ENCODE measurements at places on chromosomes 6 and 20. TPM values are rescaled to one million over a fixed set of nuclear protein-coding genes. Genes with fewer than 3 reads are reported as not detected.

The CCN2 gene
- total RNA-seq = 683 TPM

The MTFR2 gene
- total RNA-seq = 1.7 TPM

DNA sequence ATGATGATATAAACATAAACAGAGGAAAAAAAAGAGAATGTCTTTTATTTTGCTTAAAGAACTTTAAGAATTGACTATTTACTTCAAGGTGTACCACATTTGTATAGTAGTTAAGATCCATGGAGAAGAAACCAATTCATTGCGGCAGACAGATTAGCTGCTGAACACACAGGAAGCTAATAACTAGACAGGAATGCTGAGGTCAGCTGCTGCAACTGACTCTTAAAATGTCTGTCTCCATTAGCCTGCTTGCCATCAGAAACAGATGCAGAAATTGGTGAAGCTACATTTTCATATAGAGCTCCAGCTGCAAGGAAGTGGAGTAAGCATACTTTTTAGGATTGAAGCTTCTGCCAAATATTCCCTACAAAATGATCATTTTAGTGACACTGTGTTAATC is 939.5 kb downstream of the EPHA7 start:
- H3K27ac ChIP-seq = no peak overlapping the region
- DNase-seq = no peak
- H3K4me1 ChIP-seq = no peaks in the 10 kb centered on the region
- no peak overlapping the region for H3K4me3 ChIP-seq

GRCh38 chr6:138593124-138593877 is 94.0 kb upstream of the NHSL1 start:
- peak overlapping the region; percentile 83 for H3K27ac ChIP-seq
- peaks cover 27% of the 10 kb centered on the region for H3K4me1 ChIP-seq
- no peaks in the 10 kb centered on the region for H3K27me3 ChIP-seq

GRCh38 chr6:16803294-16804200 is 42.3 kb upstream of the ATXN1 start:
- peaks cover 58% of the 10 kb centered on the region for H3K4me1 ChIP-seq
- H3K27ac ChIP-seq = peak overlapping the region; percentile 87

- DNase-seq = no peak
- no peak overlapping the region for H3K27ac ChIP-seq
- no peaks in the 10 kb centered on the region for H3K27me3 ChIP-seq
- no peaks in the 10 kb centered on the region for H3K36me3 ChIP-seq
- no peak overlapping the region for H3K4me3 ChIP-seq
Observed at GRCh38 chr6:3887150-3887700, 38.1 kb downstream of the FAM50B start.

DNA sequence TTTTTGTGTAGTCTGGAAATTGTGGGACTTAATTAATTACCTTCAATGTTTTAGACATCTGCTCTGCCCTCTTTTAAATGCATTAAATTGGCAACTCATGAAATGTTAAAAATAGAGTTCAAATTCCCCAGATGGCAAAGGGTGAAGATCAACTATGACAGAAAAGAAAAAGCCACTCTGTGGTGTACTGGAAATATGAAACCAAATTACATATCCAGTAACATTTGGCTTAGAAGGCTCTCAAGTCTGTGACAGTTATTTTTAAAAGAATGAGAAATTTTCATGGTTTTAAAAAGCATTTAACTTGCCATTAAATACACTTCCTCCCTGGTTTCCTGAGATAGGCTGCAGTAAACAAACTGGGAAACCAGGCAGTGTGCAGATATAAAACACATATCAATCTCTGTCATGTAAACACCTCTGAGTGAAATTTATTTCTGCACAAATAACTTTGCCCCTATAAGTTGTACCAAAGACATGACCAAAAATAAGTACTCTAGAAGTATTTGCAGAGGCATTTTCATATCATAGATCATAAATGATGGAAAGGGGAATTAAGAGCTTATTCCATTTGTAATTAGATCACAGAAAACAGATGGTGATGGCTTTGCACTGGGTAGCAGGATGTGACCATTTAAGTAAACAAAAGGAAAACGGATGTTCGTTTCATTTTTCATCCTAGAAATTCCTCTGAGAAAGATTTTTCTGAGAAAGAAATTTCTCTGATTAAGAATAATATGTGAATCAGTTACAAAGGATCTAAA is 360.1 kb downstream of the SAMD5 start:
- H3K36me3 ChIP-seq = no peaks in the 10 kb centered on the region
- no peak overlapping the region for H3K4me3 ChIP-seq
- peaks cover 40% of the 10 kb centered on the region for H3K4me1 ChIP-seq
- peak overlapping the region; percentile 40 for H3K27ac ChIP-seq
- no peak for DNase-seq
